ENCODE measurements at places on chromosomes 16 and 17.

GRCh38 chr17:1073241-1073962 is 76.5 kb downstream of the TIMM22 start:
- DNase-seq: no peak

GRCh38 chr16:22327446-22327775 is 30.2 kb downstream of the POLR3E start:
- no peak for DNase-seq

DNA sequence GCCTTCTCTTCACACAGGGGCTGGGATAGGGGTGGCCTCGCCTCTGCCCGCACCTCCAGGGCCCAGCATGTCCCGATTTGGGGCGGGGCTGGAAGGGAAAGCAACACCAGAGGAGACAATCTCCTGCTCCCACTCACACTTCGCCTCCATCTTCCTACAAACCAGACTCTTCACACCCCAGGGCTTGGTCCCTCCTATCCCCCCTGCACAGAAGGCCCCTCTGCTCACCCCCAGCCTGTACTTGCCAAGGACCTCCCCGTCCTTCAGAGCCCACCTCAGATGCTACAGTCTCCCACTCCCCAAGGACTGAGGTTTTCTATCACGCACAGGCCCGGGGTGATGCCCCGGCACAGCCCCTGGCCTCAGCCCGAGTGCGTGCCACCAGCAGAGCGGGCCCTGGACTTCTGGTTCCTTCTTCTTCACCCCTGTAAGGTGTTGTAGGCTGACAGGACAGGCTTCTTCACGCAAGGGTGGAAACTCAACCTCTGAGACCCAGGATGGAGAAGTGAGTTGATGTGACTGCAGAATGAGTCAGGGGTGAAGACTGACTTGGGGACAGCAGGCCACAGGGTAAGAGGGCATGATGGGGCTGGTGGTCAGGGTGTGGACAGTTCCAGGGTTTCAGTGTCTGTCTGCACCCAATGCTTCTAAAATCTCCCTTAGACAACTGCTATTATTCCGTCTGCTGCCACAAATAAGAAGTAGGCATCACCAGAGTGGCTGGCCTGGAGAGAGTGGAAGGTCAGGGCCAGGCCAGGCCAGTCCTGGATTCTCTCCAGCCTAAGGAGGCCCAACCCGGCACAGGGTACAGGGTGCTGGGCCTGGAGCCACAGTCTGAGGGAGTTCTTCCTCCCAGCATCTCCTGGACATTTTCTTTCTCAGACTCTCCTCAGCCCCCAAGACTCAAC is 2.5 kb downstream of the ITGAE start:
- no peak for DNase-seq

- no peak for DNase-seq
Observed at GRCh38 chr17:80180192-80180591, 10.4 kb downstream of the CARD14 start.

DNA sequence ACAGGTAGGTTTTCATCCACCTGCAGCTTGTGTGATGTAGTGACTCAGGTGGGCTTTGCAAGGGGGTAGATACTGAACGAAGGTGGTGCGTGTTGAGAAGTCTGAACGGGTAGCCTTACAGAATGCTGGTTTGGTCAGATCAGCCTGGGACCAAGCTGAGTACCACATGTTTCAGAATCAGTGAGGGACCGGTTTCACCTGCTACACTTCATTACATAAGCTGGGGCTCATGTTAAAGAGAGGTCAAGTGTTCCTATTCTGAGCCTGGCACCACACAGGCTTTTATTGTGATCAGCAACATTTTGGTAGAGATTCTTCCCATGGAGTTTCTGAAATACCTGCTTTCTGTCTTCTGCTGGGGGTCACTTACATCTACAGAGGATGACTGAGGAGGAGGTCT is 207.4 kb upstream of the EEF2KMT start:
- no peak for DNase-seq

Data from CD4-positive, alpha-beta T cell treated with Interleukin-1 beta for 1 hour (primary cell).